ENCODE measurements at places on chromosomes 7 and 10. TPM values are rescaled to one million over a fixed set of nuclear protein-coding genes. Genes with fewer than 3 reads are reported as not detected.
A peak's percentile ranks its signal among the peaks of the same experiment; 100 is the strongest.

- H3K27ac ChIP-seq = peak overlapping the region; percentile 97
- H3K36me3 ChIP-seq = no peaks in the 10 kb centered on the region
- no peak for DNase-seq
- H3K4me1 ChIP-seq = peaks cover 61% of the 10 kb centered on the region
Observed at GRCh38 chr7:101954499-101954898, 137.1 kb downstream of the CUX1 start.

DNA sequence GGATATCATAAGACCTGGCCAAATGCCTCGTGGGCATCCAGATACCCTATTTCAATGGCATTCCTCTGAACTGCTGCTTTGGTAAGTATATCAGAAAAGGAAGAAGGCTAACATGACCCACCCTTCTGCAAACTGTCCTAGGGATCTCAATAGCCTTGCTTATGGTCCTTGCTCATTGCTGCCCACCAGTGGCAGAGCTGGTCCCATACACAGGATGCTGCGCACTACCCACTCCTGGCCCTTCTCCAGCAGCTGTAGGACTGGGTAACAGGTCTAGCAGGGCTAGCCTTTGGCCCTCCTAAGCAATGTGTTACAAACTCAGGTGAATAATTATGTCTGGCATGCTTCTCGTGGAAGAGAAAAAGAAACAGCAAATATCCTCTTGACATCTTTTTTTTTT is 72.5 kb downstream of the C10orf90 start:
- no peaks in the 10 kb centered on the region for H3K4me1 ChIP-seq
- H3K27ac ChIP-seq = no peak overlapping the region
- H3K4me3 ChIP-seq = no peak overlapping the region
- DNase-seq = peak; percentile 38
- H3K36me3 ChIP-seq = no peaks in the 10 kb centered on the region
- peaks cover 53% of the 10 kb centered on the region for H3K27me3 ChIP-seq

- DNase-seq = no peak
- H3K4me3 ChIP-seq = no peak overlapping the region
- H3K36me3 ChIP-seq = no peaks in the 10 kb centered on the region
- no peaks in the 10 kb centered on the region for H3K27me3 ChIP-seq
Observed at GRCh38 chr10:14688606-14689005, 86.1 kb downstream of the FAM107B start.

DNA sequence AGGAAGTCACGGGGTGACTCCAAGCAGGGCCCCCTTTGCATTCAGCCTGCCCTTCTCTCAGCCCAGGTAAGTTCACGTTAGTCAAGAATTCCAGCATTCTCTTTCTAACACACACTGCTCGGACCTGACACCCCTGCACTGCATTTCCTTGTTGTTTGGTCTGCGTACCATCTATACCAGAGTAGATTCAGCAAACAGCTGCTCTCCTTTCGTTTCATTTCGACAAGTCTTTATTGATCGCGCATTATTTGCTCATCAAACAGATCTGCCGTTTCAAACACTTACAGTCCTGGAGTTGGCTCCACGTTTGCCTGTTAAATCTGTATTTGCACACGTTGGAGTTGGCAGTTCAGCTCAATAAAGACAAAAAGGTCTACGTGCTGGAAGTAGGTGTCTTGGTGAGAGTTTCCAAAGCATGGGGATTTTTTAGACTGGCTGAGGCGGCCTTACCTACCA is 495.1 kb downstream of the RPS24 start:
- no peaks in the 10 kb centered on the region for H3K4me1 ChIP-seq
- H3K27ac ChIP-seq = no peak overlapping the region
- H3K27me3 ChIP-seq = no peaks in the 10 kb centered on the region
- no peaks in the 10 kb centered on the region for H3K36me3 ChIP-seq
- DNase-seq = no peak
- no peak overlapping the region for H3K4me3 ChIP-seq

GRCh38 chr10:75103881-75104686 is 7.4 kb upstream of the SAMD8 start:
- H3K4me1 ChIP-seq = peaks cover 14% of the 10 kb centered on the region
- DNase-seq = no peak
- no peaks in the 10 kb centered on the region for H3K36me3 ChIP-seq
- H3K27me3 ChIP-seq = no peaks in the 10 kb centered on the region
- H3K27ac ChIP-seq = no peak overlapping the region
- no peak overlapping the region for H3K4me3 ChIP-seq

GRCh38 chr7:27920281-27920946 is 180.5 kb downstream of the TAX1BP1 start:
- H3K27ac ChIP-seq = no peak overlapping the region
- no peaks in the 10 kb centered on the region for H3K27me3 ChIP-seq
- H3K4me3 ChIP-seq = no peak overlapping the region
- H3K36me3 ChIP-seq = no peaks in the 10 kb centered on the region
- DNase-seq = no peak

THSD7A gene
- 0.05 TPM for total RNA-seq

- H3K27ac ChIP-seq = no peak overlapping the region
- H3K4me1 ChIP-seq = no peaks in the 10 kb centered on the region
- H3K27me3 ChIP-seq = no peaks in the 10 kb centered on the region
Observed at GRCh38 chr7:71865172-71865571, 547.0 kb downstream of the CALN1 start.

- no peaks in the 10 kb centered on the region for H3K27me3 ChIP-seq
- no peak for DNase-seq
- no peaks in the 10 kb centered on the region for H3K36me3 ChIP-seq
Observed at GRCh38 chr10:125911990-125912389, 15.6 kb downstream of the FANK1 start.

- DNase-seq = no peak
- no peaks in the 10 kb centered on the region for H3K27me3 ChIP-seq
- H3K4me1 ChIP-seq = no peaks in the 10 kb centered on the region
- no peak overlapping the region for H3K27ac ChIP-seq
Observed at GRCh38 chr7:1912593-1913465, 242.8 kb downstream of the ELFN1 start.

STRIP2 gene
- total RNA-seq = 10.8 TPM

BTRC gene
- 29.1 TPM for total RNA-seq

SVIL gene
- total RNA-seq = 27.0 TPM

DNA sequence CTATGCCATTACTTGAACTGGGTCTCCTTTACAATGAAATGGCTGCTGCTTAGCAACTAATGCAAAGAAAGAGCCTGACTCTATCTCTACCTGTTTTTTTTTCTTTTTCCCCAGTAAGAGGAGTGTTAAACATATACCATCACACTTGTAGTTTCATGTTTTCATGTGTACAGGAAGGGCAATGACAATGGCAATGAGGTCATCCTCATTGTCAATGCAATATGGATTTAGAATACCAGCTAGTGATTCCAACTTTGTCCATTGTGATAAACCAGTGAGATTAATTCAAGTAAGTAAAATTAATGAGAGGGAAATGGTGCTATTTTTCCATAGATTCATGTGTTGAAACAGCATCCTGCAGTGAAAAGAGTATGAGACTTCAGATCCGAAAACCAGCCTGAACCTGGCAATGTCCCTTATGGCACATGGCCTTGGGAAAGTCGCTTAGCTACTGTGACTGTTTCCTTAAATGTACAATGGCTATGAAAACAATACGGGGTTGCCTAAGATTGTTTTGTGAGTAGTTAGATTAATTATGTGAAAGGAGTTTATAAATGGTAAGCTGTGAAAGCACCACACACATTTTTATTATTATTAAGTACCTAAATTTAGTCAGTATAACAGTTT is 11.2 kb downstream of the DGKI start:
- H3K4me3 ChIP-seq = no peak overlapping the region
- no peaks in the 10 kb centered on the region for H3K4me1 ChIP-seq
- no peaks in the 10 kb centered on the region for H3K27me3 ChIP-seq

GRCh38 chr7:23931633-23932032 is 221.6 kb downstream of the STK31 start:
- no peaks in the 10 kb centered on the region for H3K27me3 ChIP-seq
- no peak for DNase-seq
- no peak overlapping the region for H3K27ac ChIP-seq
- H3K4me3 ChIP-seq = no peak overlapping the region
- H3K4me1 ChIP-seq = no peaks in the 10 kb centered on the region

- no peaks in the 10 kb centered on the region for H3K27me3 ChIP-seq
- DNase-seq = no peak
- no peak overlapping the region for H3K4me3 ChIP-seq
- no peaks in the 10 kb centered on the region for H3K4me1 ChIP-seq
- no peak overlapping the region for H3K27ac ChIP-seq
Observed at GRCh38 chr10:93548376-93549071, 17.9 kb upstream of the FFAR4 start.

GRCh38 chr7:46774515-46774914 is 807.4 kb downstream of the TNS3 start:
- no peak for DNase-seq
- no peaks in the 10 kb centered on the region for H3K4me1 ChIP-seq
- no peak overlapping the region for H3K4me3 ChIP-seq
- no peaks in the 10 kb centered on the region for H3K36me3 ChIP-seq
- H3K27me3 ChIP-seq = no peaks in the 10 kb centered on the region
- H3K27ac ChIP-seq = no peak overlapping the region

GRCh38 chr7:50921114-50921813 is 138.6 kb upstream of the GRB10 start:
- H3K27me3 ChIP-seq = no peaks in the 10 kb centered on the region
- no peaks in the 10 kb centered on the region for H3K36me3 ChIP-seq
- peaks cover 8% of the 10 kb centered on the region for H3K4me1 ChIP-seq
- DNase-seq = no peak
- H3K27ac ChIP-seq = no peak overlapping the region

OGA gene
- 127 TPM for total RNA-seq

GRCh38 chr7:123782071-123782798 is 33.4 kb upstream of the WASL start:
- H3K4me3 ChIP-seq = no peak overlapping the region
- no peaks in the 10 kb centered on the region for H3K4me1 ChIP-seq
- no peak for DNase-seq
- no peaks in the 10 kb centered on the region for H3K27me3 ChIP-seq

DNA sequence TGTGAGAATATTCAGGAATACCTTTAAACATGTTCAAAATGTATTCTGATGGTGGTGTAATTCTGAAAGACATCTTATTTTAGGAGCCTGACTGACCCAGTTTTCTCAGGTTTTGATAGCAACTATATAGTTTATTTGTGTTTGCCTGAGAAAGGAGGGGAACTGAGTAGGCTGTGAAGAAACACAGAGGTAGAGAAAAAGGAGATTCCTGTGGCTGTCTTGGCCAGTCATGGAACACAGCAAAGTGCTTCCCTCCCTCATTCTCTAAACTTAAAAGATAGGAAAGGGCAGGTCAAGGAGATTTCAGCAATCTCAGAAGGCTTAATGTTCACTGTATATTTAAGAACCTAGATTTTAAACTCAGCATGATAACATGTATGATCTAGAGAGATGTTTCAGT is 43.5 kb downstream of the ZMYND11 start:
- H3K4me3 ChIP-seq = no peak overlapping the region
- 0 out of 2 replicates have a peak, but pooled peaks cover 6% of the 10 kb centered on the region for H3K36me3 ChIP-seq
- no peaks in the 10 kb centered on the region for H3K27me3 ChIP-seq

DNA sequence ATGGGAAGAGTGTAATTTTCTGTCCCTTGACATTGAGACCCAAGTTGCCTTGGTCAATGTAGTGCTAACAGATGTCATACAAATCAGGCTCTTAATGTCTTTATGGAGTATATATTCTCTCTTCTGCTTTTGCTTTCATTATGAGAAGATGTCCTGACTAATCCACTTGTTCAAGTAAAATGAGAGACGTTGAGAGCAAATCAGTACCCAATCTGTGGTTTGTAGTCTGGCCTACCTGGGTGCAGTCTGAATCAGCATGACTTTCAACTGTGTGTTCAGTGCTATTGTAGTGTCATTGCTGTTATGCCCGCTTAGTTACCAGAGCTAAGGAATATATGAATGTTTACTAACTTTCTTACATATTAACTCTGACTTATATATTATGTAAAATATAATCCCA is 612.4 kb downstream of the ANKRD7 start:
- H3K4me1 ChIP-seq = no peaks in the 10 kb centered on the region
- DNase-seq = no peak
- H3K4me3 ChIP-seq = no peak overlapping the region
- H3K27ac ChIP-seq = no peak overlapping the region
- no peaks in the 10 kb centered on the region for H3K27me3 ChIP-seq

- H3K4me1 ChIP-seq = no peaks in the 10 kb centered on the region
- DNase-seq = no peak
- no peaks in the 10 kb centered on the region for H3K27me3 ChIP-seq
- H3K27ac ChIP-seq = no peak overlapping the region
Observed at GRCh38 chr10:124179308-124180043, 86.1 kb upstream of the CHST15 start.

DNA sequence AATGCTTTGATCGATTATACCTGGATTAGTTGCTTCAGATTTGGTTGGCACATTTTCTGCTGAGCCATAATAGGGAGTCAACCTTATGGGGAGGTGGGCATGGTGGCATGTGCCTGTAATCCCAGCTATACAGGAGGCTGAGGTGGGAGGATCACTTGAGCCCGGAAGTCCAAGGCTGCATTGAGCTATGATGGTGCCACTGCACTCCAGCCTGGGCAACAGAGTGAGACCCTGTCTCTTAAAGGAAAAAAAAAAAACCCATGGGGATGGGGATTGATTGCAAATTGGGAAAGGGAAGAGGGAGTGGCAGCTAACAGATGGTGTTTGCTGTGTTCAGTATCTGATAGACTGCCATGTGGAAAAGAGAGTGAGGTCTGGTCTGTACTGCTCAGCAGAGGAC is 11.1 kb downstream of the STK17A start:
- no peak for DNase-seq
- H3K4me3 ChIP-seq = no peak overlapping the region
- no peak overlapping the region for H3K27ac ChIP-seq
- peaks cover 16% of the 10 kb centered on the region for H3K4me1 ChIP-seq
- 0 out of 2 replicates have a peak, but pooled peaks cover 3% of the 10 kb centered on the region for H3K36me3 ChIP-seq
- H3K27me3 ChIP-seq = no peaks in the 10 kb centered on the region

DNA sequence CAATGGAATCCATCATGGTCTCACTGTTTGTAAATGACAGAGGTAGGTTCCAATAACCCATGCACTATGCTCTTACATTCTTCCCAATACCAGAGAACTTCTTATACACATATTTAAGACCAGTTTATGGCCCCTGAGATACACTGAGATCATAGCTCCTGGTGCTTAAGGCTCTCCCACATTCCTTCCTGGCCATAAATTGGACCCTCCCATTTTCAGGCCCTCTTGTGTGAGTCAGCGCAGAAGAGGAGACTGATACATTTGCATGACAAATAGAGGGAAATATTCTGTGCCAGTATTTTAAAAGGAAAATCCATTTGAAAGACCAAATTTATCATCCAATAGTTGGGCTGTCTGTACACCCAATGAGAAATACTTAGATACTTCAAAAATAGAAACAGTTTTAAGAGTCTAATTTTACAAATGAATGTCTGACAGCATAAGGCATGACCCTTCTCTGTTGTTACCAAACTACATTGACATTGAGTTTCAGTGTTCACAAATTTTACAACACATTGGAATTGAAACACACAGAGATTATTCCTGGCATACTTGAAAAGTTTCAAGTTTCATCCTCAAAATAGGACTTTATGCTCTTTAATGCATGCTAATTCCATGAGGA is 35.3 kb downstream of the SLC16A9 start:
- H3K27me3 ChIP-seq = no peaks in the 10 kb centered on the region
- peaks cover 17% of the 10 kb centered on the region for H3K4me1 ChIP-seq
- no peaks in the 10 kb centered on the region for H3K36me3 ChIP-seq

- H3K4me1 ChIP-seq = peaks cover 13% of the 10 kb centered on the region
- no peaks in the 10 kb centered on the region for H3K36me3 ChIP-seq
- H3K4me3 ChIP-seq = no peak overlapping the region
Observed at GRCh38 chr10:72759584-72759983, 67.6 kb downstream of the MCU start.
